Spleen (tissue), 13 donors: ENCODE measurements at places on chromosomes 2 and 18. TPM values are rescaled to one million over a fixed set of nuclear protein-coding genes. Genes with fewer than 3 reads are reported as not detected.

KCNS3 gene
- total RNA-seq, result 0.80 TPM

C2orf72 gene
- not detected for total RNA-seq

FHOD3 gene
- total RNA-seq, result 1.5 TPM

- DNase-seq, result no peak
Observed at GRCh38 chr2:19369341-19369955, 11.0 kb upstream of the OSR1 start.

- no peak for DNase-seq
Observed at GRCh38 chr2:69932596-69932922, 17.6 kb downstream of the MXD1 start.

GRCh38 chr2:233074106-233074505, 14.0 kb downstream of the INPP5D start:
- no peak for DNase-seq

DNA sequence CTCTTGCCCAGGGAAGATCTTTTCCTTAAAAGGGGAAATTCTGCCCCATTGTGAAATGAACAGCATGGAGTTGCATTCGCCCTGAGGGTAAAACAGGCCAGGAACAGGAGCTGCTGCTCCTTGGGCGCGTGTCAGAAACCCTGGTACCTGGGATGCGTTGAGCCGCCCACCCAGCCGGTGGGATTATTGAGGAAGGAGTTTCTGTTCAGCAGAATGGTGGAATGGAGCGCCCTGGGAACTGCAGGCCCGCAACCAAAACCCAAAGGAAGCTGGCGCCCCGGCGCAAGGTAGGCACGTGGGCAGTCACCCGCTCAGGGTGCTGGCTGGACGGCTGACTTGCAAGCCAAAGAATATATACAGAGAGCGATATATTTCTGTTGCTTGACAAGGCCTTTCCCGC, 73.5 kb downstream of the MTCL1 start:
- DNase-seq, result no peak

GRCh38 chr18:3916082-3916481, 466.1 kb downstream of the TGIF1 start:
- DNase-seq, result no peak

DNA sequence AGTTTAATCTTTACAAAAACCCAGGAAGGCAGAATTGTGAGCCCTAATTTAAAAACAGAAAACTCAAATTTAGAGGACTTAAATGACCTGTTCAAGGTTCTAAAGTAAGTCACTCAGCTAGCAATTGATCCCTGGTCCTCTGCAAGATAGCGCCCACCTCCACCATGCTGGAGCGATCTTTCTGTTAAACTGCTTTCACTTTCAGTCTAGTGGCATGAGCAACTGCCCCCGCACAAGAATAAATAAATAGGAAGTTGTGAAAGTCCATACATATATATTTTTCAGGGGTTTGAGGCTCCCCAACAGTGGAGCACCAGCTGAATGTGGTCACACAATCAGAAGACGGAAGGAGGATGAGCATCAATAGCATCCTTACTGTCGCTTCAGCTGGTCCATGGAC, 217.9 kb downstream of the NAPG start:
- no peak for DNase-seq

GRCh38 chr2:37230581-37230980, 815 bp downstream of the CEBPZ start:
- no peak for DNase-seq

- no peak for DNase-seq
Observed at GRCh38 chr2:133579274-133579673, 11.0 kb upstream of the NCKAP5 start.
